ENCODE measurements at places on chromosomes 12 and 14.

DNA sequence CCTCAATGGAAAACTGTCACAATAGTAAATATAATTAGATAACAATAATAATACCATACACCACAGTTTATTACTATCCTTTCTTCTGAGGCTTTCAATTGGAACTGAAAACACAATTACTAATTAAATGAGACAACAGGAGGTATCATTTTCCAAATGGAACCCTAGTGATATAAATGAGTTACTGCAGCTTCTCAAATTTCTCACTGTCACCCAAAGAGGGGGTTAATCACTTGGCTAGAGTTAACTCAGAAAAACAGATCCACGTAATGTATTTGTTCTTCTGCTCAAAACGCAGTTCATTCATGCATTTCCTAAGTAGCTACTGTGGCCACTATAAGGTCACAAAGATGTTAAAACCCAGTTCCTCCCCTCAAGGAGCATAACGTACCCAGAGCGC lies 120.9 kb upstream of the FOXN3 start:
- DNase-seq = no peak

GRCh38 chr12:57797933-57798332 lies 15.3 kb downstream of the TSFM start:
- DNase-seq = no peak

DNA sequence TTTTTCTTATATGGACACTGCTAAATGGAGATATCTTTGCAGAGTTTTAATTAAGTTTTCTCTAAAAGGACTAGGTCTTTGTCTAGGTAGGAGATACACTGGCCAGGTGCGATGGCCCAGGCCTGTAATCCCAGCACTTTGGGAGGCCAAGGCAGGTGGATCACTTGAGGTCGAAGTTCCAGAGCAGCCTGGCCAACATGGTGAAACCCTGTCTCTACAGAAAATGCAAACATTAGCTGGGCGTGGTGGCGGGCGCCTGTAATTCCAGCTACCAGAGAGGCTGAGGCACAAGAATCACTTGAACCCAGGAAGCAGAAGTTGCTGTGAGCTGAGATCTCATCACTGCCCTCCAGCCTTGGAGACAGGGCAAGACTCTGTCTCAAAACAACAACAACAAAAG lies 17.1 kb upstream of the CERS5 start:
- no peak for DNase-seq

GRCh38 chr12:21054334-21054733 lies 76.7 kb upstream of the SLCO1B1 start:
- no peak for DNase-seq

- DNase-seq = no peak
Observed at GRCh38 chr12:69671597-69671996, 27.5 kb downstream of the BEST3 start.

DNA sequence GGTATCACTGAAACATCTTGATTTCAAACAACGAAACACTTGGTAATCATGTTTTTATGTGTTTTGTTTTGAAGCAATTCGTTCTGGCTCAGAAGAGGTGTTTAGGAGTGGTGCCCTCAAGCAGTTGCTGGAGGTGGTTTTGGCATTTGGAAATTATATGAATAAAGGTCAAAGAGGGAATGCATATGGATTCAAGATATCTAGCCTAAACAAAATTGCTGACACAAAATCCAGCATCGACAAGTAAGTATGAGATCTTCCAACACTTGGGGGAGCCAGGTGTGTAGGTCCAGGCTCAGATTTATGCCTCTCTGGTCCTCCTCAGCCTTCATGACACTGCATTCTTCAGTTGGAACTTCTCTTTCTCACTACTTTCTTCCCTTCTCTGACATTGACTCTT lies 110.1 kb downstream of the GPR135 start:
- no peak for DNase-seq

DNA sequence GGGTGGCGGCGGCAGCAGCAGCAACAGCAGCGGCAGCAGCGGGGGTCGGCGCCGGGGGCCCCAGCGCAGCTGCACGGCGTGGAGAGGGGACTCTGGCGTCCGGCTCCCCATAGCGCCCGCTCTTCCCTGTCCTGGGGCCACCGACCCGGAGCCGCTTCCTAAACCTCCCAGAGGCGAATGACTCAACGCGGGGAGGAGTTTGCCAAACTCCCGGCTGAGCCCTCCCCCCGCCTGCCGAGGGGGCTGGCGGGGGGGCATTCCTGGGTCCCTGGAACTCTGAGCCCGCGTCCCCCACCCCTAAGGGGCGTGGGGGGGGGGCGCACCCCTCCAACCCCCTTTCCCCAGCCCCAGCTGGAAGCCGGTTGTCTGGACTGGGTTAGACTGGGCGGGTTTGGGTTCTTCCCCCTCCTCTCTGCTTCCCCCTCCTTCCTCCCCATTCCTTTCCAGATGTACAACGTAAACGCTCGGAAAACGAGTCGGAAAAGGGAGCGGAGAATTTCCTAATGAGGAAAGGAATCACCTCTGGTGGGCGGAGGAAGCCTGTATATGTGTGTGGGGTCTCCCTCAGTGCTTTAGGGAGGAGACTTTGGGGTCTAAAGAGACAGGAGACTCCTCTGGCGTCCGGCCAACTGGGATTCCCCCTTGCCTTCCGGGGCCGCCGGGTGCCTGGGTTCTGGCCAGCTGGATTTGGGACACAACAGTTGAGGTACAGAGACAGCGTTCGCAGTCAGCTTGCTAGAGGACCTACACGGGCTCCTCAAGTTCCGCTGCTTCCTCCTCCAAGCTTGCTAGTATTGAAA lies at the start of gene ITGA5:
TSS of gene ITGA5 (minus strand) at position 179 of the 800 bp plus-strand sequence. CDS start at position 111, 68 bp downstream.
- DNase-seq = peak; percentile 54

- DNase-seq = no peak
Observed at GRCh38 chr14:91356181-91356763, 61.3 kb downstream of the CCDC88C start.

DNA sequence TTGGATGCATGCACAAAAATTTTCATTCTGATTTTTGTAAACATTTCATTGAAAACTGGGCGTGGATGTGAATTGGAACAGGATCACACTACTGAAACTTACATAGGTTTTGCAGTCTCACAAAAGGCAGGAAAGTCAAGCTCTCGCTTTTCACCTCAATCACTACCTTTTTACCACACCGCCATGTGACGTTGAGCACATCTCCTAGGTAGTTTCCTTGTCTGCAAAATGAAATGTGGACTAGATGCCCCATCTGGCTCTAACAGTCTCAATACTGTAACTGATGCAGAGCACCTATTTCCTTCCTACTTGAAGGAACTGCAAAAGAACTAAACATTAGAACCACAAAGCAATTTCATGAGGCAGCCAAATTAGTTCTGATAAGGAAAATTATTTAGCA lies 4.4 kb upstream of the YY1 start:
- no peak for DNase-seq

DNA sequence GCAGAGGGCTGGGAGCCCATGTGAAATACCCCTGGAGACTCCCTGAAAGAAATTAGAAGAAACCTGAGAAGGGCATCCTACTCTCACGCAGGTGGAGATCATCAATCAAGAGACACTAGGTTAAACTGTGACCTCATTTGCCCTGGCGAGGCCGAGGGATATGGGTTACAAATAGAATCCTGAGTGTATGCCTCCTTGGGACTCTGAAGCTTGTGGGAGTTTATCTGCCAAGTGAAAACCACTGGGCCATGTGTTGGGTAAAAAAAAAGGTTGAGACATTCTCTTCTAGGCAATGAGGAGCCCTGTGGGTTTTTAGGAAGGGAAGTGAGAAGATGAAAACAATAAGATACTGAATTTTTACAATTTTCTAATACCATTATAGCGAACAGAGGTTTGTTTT lies 160.7 kb upstream of the ARID2 start:
- no peak for DNase-seq

GRCh38 chr12:58283553-58283952 lies 342.2 kb downstream of the ATP23 start:
- DNase-seq = no peak

DNA sequence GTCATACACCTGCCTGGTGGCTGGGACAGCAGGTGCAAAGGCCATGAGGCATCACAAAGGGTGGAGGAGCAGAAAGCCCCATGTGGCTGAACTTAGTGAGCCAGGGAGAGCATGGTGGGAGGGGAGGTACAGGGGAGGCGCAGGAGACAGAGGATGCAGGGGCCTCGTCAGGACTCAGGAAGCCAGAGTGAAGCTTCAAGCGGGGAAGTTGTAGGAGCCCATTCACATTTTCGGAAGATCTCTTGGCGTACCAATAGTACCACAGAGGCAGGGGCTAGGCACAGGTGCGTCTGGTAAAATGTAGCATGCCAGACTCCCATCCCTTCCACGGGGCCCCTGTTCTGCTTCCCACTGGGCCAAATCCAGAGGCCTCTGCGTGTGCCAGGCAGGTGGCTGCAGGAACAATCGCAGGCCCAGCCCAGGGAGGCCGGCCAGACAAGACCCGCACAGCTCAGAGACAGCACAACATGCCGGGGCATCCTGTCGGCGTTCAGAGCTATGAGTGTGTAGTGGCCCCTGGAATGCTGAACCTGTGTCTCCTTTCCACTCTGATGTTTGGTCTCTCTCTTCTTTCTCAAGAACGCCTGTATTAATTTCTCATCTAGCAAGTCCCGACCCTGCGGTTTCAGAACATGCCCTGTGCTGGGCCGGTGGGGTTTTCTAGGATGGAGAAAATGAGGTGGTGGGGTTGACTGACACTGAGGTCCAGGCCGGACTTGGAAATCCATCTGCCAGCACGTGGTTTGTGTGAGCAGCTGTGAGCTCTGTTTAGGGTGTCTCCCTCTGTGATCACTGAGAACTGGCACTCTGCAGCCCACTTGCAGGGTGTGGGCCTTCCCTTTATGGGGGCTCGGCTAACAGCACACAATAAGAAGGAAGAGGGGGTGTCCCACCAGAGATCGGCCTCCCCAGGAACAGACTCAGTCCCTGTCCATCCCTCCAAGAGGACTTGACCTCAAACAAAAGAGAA lies 5.5 kb upstream of the TMEM132D start:
- no peak for DNase-seq

GRCh38 chr14:20956376-20956976 lies 1.2 kb downstream of the RNASE2 start:
- DNase-seq = no peak

DNA sequence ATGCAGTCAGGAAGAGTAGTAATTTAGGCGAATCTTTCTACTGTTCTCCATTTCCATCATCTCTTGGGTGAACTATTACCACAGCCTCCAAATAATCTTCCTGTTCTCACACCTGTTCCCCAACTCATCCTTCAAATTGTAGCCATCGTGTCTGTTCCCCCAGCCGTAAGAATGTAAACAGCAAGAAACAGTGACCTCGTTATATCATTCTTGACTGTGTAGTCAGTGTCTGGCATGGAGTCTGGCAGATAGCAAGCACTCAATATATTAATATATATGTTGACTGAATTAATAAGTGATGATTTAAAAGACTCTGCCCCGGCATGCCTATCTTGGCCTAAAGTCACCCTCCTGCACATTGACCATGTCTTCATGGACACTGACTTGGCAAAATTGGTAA lies 20.3 kb downstream of the PDE6H start:
- no peak for DNase-seq

DNA sequence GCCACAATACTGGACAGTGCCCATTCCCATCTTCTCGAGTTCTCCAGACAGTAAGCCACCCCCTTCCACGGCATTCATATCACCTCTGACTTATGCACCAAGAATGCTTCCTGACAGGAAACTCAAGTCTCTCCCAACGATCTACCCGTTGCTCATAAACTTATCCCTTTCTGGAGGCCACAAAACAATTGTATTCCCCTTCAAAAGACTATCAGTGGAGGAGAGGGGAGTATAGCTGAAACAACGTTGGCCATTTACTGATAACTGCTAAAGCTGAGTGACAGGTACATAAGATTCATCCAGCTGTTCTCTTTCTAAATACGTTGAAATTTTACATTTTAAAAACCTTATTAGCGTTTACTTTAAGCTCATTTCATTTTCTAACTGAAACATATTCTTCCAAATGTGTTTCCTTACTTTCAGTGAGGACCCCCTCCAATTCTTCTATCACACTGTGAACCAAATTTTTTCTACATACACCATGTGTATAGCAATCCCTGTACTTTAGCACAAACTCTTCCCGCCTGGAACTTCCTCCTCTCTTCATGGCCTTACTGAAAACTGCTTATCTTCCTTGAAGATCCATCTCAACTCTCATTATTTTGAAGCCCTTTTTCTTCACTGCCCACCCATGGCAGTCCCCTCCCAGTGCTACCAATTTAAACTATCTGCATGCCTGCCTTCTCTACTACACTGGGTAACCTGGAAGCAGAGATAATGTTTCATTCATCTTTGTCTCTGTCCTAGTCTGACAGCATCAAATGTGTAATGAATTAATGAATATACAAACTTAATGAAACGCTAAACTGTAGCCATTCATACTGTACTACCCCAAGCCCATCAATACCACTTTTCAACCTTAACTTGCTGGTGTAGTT lies 28.8 kb downstream of the ATXN2 start:
- DNase-seq = no peak

DNA sequence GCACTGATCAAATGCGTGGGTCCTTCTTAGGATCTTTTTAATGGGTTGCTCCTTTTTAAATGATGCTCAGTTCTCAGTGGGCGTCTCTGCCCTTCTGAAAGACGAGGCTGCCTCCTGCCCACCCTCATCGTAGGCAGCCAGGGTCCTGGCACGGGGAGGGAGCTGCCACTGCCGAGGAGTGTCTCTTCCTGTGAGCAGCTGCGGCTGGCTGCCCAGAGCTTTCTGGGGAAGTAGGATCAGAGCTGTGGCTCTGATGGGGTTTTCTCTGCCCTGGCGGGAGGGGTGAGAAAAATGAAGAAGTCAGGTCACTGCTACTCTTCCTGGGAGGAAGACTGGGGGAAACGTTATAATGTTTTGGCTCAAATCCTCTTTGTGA lies 31.1 kb upstream of the BEGAIN start:
- no peak for DNase-seq

GRCh38 chr12:47894068-47894467 lies 10.7 kb downstream of the VDR start:
- DNase-seq = no peak

DNA sequence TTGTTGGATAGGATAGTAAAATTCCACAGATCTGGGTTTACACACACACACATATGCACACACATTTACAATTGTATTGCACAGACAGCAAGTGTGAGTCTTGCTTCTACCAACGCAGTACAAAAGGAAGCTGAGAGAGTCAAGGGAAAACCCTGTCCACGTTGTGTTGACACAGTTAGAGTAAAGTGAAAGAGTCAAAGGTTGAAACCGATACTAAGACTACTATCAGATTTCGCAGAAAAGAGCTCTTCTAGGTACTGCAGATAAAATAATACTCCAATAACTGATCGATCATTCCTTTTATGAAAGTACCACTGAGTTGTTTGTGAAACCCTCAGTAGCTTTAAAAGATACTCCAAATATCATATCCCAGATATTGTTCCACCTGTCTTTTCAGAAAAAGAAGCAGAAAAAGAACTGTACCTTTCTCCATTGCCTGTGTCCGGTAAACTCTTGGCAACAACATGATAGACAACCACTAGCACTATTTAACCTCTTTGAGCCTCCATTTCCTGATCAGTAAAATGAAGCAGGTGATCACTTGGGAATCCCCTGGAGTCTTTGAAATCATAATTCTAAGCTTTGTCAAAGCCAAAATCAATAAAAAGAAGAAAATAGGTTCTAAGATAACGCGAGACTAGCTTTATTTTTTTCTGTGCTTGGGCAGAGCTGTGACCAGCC lies 224.6 kb upstream of the FOXN3 start:
- no peak for DNase-seq

GRCh38 chr14:76304536-76305267 lies 71.2 kb upstream of the ESRRB start:
- no peak for DNase-seq

- DNase-seq = no peak
Observed at GRCh38 chr12:22535478-22535877, 8.9 kb downstream of the C2CD5 start.

- no peak for DNase-seq
Observed at GRCh38 chr14:67725171-67725570, 23.5 kb downstream of the RDH12 start.
